EL (cell line): ENCODE measurements at places on chromosomes 4 and X.
A peak's percentile ranks its signal among the peaks of the same experiment; 100 is the strongest.

DNA sequence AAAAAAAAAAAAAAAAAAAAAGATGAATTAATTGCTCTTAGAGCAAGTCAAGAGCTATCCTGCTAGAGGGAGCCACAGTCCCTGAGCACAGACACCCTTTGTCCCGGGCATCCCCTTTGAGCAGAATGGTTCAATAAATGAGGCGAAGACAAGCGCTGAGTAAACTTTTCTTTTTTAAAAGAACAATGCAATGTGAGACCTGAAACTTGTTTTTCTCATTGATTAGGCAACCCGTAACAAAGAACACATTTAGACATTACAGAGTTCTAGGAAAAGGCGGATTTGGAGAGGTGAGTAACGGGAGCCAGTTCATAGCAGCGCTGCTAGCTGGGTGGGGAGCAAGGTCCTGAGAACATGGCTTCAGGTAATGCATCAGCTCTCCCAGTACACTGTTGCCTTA lies 46.1 kb downstream of the GRK4 start:
- peak; percentile 11 for DNase-seq

DNA sequence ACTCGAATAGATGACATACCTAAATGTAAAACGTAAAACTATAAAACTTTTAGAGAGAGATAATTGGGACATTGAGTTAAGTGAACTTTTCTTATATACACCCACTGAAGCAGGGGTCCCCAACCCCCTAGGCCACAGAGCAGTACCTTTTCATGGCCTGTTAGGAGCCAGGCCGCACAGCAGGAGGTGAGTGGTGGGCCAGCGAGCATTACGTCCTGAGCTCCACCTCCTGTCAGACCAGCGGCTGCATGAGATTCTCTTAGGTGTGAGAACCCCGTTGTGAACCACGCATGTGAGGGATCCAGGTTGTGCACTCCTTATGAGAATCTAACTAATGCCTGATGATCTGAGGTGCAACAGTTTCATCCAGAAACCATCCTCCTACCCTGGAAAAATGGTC lies 114.8 kb downstream of the HMX1 start:
- DNase-seq, result no peak

- no peak for DNase-seq
Observed at GRCh38 chr4:17526695-17527477, 11.9 kb downstream of the CLRN2 start.

DNA sequence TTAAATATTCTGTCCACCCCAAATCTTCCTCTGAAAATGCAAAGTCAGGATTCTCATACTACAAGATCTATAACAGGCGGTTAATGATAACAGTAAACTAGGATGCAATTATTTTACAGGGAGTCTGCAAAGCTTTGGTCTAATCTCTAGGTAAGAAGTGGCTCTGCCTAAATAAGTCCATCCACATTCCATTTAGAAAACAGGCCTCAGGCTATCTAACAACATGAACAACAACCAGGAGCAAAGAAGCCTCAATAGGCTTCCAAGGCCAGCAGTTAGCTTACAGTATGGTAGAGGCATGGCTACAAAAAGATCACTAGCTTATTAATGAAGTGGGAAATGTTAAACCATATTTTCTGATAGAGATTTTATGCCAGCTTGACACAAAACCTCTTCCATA lies 6.4 kb downstream of the MAB21L2 start:
- no peak for DNase-seq
